ENCODE measurements at places on chromosomes 7 and 10. TPM values are rescaled to one million over a fixed set of nuclear protein-coding genes. Genes with fewer than 3 reads are reported as not detected.

The COL26A1 gene
- total RNA-seq = not detected

The PON3 gene
- not detected for total RNA-seq

The C10orf67 gene
- total RNA-seq = not detected

DNA sequence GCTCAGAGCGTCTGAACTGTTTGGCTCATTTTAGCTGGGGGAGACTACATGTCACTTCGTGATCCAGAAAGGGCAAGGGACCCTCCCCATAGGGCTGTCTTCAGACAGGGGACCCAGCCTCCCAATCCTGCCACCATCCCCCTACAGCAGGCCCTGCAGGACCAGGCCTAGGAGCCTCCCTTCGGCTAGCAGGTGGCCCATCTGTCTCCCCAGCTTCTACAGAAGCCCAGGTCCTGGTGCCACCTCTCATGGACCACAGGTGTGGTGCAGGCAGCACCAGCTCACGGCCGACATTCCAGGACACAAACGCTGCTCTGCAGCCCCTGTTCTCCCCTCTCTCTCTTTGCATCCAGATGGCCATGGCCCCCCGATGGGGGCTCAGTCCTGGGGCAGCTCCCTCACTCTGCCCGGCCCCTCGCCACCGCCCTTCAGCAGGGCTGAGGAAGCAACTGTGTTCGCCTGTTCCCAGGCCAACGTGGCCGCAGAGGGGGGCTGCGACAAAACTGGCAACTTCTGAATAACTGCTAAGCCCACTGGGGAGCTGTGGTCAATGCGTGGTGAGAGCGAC lies 10.3 kb downstream of the TECPR1 start:
- no peak for DNase-seq

- DNase-seq = peak; percentile 19
Measured at GRCh38 chr7:114708646-114709045, 213.2 kb upstream of the MDFIC start.

GRCh38 chr10:75209921-75210281 lies 695 bp upstream of the VDAC2 start:
- DNase-seq = peak; percentile 65

DNA sequence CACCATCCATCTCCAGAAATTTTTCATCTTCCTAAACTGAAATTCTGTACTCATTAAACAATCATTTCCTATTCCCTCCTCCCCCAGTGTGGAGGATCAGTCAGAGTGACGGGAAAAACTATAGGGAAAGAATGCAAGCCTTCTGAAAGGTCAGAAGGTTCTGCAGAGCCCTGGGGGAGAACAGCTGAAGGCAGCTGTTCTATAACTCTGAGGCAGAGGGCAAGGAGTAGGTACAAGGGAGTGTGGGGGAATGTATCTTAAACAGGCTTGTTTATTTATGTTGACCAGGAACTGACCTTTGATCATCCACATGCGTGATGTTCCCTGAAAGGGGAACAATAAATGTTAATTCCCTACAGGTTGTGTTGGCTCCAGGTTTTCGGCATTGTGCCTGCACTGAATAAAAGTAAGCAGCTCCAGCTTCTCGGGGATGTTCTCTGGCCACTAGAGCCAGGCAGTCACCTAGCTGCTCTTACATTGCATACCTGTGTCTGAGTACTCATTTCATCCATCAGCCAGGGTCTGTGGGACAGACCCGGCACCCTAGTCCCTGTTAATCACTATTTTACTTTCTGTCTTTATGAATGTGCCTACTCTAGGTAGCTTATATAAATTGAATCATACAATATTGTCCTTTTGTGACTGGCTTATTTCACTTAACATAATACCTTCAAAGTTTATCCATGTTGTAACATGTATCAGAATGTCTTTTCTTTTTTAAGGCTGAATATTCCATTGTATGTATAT lies 5.8 kb downstream of the IFIT1 start:
- no peak for DNase-seq

GRCh38 chr10:96044736-96045135 lies 1.4 kb downstream of the CCNJ start:
- no peak for DNase-seq

DNA sequence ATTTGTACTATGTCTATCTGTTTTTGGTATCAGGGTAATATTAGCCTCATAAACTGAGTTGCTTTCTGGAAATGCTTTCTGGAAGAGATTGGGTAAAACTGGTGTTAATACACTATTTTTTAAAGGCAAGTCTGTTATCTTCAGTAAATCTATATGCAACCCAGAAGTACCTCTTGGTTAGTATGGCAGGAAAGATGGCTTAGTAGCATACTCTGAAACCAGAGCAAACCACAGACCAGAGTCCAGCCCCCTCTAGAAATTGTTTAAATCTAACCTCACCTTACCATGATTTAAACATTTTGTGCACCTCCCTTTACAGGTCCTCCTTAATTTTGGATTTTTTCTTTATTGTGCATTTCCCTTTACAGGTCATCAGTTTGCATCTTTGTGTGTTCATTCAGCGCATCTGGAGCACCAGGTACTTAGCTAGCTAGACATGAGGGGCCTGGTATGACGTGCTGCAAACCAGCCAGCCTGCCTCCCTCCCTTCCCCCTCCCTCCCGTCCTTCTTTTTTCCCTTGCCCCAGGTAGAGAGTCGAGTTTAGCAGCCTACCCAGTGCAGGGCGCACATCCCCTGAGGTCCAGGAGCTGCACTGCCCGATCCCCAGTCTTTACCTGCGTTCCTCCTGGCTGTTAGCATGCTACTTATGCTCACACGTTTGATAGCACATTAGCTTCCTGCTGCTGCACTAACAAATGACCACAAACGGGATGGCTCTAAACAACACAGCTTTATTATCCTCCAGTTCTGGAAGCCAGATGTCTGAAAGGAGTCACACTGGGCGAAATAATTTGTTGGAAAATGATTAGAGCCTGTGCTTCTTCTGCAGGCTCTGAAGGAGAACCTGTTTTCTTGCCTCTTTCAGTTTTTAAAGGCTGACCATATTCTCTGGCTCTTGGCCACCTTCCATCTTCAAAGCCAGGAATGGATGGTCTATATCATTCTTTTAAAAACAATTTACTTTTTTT lies 299.9 kb upstream of the HABP2 start:
- no peak for DNase-seq

- DNase-seq = no peak
Measured at GRCh38 chr10:132058111-132058745, 7.5 kb upstream of the JAKMIP3 start.

DNA sequence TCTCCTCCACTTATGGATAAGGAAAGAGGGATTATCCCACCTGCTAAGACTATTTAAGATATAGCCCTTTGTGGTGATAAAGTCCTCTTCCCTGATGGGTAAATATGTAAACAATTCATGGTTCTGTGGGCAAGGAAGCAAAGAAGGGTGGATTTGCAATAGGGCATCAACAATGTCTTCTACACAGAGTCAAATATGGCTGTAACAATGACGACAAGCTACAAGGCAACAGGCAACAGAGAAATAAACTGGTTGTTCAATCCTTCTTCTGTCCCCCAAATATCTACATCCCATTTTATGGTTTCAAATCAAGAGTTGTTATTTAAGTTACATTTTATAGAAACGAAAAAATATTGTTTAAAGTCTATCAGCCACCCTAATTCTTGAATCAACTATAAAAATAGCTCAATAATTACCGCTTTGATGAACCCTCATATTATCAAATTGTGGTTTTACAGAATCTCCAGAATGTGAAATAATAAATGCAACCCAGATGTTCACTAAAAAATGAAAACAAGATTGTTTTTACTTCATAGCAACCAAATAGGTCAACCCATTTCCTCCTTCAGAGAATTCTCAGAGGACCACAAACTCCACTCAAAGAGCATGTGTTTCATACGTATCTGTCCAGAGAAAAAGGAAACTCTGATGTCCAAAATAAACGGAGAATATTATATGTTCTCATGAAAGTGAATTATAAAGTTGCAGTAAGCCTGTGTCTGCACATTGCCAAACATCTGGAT lies 13.8 kb downstream of the CYTH3 start:
- DNase-seq = no peak

DNA sequence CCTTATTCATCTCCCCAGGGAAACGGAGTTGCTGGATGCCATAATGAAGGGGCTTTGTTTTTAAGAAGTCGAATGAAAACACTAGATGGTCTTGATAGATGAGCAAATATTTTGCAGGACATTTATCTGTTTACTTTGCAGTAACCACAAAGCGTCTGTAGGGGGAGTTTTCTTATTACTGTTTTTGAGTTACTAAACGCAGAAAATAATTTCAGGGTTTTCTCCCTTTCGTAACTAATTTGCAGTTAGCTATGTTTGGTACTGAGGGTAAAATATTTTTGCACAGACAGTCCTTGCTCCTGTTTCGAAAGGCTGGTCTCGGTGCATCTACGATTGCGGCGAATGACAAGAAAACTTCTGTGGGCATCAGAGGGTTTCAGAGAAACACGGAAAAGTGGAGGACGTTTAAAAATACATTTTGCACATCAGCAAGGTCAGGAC lies 505.6 kb upstream of the MKI67 start:
- DNase-seq = no peak

DNA sequence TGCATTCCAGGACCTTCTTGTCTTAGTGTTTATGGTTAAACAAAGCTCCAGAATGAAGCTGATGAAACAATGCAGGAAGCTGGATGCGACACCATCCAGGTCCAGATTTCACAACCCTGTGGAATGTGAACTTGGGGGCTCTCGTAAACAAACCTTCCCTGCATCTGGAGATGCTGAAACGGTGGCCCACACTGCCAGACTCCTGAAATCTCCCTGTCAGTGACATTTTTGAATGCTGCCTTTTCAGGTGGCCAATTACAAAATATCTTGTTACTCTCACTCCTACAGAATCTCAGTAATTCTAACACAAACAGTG lies 18.8 kb downstream of the VIPR2 start:
- no peak for DNase-seq

- no peak for DNase-seq
Measured at GRCh38 chr7:47611045-47611511, 29.2 kb upstream of the TNS3 start.
